ENCODE measurements at places on chromosomes 12 and 14.

DNA sequence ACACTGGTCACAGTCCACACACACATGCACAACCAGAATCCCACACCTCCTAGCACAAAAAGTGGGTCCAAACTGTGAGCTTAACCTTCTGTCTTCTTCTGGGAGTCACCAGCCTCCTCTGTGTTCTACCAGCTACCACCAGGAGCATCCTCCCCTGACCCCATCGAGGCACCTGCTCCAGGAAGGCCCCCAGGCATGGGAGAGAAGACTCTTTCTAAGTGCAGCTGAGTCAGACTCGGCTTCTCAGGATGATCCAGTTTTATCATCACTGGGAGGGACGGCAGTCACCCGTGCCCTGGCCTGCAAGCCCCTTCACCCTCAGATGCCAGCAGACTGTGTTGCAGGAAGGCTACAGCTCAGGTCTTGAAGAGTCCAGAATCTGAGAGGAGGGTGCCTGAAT, 7.9 kb upstream of the ENDOU start:
- no peak for ATAC-seq

DNA sequence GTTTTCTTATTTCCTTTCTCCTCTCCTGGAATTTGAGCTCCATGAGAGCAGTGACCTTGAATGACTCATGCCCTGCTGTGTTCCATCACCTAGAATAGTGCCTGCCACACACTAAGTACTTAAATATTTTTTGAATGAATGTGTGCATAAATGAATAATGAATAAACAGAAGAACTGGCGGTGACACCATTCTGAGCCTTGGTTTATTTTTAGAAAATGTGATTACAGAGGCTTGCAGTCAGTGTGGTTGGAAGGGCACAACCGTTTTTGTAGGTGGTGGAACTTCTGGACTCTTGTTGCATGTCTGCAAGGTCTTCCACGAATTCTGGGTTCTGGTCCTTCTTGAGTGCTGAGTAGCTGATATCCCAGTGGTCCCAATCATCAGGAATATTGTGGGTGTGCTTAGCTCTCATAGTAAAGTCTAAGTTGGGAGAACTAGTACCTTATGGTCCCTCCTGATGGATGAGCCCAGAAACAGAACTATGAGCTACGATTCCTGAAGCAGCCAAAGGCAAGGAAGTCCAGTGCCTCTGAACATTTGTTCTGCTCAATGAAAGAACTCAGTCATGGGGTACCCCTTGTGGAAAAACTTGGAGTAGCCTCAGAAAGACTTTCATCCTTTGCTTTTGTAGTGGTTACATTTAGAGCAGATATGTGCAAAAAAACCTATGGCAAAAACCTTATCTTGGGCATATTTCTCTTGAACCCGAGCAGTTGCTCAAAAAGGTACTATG, 28.8 kb upstream of the BHLHE41 start:
- peak; percentile 91 for ATAC-seq

DNA sequence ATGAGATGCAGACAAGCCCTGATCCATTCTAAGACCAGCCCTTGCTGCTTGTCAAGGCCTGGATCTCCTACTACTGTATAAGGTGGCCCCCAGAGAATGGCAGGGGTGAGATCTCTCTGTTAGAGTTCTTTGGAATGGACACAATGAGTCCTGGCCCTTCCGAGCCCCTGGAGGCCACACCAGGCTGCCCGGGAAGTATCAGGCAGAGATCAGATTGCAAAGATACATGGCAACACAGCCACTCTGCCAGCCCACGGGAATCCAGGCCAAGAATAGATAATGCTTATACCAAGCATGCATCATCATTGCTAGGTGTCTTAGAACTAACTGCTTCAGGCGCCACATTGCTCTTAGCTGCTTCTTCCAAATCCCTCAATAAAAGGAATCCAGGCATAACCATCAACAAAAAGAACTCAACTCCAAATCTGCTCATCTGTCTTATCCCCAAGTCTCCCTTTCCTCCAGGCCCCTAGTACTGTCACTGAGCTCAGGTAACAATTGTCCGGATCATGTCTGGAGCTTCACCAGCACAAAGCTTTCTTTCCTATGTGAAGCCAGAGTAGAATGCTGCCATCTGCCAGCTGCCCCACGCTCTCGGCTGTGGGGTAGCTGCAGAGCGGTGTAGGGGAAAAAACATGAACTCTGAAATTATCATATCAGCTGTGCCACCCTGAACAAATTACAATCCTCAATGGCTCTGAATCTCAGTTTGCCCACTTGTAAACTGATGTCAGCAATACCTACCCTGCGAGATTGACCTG, 5.5 kb upstream of the VASH1 start:
- ATAC-seq: peak; percentile 37

- no peak for ATAC-seq
Observed at GRCh38 chr14:100532906-100533655, 54.1 kb downstream of the BEGAIN start.

DNA sequence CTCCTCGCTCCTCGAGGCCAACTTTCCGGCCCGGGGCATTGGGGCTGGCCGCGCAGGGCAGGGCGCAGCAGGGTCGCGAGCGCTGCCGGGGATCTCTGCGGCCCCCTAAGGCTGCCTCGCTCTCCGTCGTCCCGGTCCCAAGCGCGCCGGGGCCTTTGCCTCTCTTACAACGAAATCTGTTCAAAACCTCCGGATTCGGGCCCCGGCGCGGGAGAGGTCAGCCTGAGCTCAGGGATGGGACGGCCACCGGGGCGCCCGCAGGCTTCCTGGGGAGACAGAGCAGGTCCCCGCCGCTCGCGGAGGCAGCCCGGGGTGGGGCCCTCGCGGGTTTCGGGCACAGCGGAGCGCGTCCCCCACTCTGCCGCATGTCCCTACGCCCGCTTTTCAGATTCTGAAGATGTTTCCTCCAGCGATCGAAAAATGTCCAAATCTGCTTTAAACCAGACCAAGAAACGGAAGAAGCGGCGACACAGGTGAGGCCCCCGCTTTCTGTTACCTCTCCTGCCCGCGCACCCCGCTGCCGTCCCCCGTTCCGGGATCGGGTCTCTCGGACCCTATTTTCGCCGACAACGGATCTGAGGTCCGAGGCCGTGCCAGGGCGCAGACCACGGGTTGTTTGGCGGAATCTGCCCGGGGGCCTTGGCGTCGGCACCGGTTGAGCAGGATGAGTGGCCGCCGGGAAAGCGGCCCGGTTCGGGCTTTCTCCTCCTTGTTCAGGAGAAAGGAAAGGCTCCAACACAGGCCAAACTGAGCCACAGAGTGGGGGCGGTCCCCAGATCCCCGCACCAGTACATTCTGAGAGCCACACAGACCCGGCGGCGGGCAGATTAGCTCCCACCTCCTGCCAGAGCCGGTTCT, 1.8 kb downstream of the VSX2 start:
- peak; percentile 23 for ATAC-seq

DNA sequence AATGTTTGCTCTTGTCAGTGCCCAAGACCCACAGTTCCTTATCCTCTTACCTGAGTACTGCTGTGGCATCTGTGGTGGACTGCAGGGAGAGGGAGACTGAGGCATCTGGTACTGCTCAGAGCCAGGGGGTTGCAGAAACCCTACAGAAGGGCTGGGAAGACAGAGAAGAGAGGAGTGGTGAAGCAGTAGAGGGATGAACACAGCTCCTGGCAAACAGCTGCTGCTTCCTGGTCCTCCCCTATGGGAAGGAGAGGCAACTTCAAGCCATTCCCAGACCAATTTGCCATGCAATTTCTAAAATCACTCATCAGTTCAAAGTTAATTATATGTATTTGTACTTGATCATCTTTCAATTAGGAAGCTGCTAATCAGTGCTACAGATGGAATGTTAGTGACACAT, 15.7 kb upstream of the STAC3 start:
- ATAC-seq: no peak

DNA sequence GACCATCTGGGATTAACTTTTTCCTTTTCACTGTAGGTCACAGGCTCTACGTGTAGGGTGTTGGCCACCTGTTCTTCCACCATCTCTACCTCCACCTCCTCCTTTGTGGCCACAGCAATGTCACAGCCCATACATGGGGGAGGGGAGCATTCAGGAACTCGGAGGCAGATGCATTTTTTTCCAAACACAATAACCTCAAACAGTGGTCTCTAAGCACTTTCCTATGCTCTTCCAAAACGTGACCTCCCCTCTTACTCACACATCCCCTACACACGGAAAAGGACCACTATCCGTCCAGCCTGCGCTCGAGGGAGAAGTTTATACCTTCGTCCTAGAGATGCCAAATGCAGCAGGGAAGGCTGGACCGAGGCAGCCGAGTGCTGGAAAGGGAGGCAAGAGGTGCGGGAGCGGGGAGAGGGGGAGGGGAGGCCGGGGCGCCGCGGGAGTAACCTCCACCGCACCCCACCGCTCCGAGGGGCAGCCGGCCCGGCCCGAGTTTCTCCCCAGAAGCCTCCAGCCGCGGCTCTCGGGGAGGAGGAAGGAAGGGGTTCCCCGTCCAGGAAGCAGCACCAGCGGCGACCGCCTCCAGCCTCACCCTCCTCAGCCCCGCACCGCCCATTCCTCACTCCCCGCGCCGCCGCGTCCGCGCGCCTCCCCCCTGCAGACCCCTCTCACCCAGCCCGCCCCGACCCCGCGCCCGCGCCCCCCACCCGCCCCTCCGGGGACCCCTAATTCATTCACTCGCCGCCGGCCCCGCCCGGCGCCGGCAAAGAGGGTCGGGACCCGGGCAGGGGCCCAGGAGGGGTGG, 594 bp downstream of the KRAS start:
- peak; percentile 47 for ATAC-seq

- ATAC-seq: no peak
Observed at GRCh38 chr12:47346251-47347019, 266.7 kb upstream of the AMIGO2 start.

DNA sequence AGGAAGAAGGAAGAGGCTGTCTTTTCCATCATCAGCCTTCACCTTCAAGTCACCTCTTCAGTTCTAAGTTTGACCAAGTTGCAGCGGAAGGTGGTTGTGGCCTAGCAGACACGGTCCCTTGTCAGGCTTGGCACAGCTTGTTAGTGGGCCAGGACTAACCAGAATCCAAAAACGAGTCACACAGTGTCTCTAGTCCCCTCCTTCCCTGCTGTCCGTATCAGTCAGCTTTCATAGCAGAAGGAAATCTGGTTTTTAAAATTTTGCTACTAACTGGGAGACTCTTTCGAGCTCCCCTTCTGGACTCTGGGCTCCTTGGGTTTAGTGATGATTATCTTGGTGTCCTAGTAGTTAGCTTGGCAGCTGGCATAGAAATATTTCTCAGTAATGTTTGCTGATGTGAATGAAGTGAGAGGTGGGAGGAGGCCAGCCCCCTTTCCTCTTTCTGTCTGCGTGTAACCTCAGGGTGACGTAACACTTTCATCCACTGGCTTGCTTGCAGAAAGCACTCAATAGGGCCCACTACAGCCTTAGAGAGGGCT, 3.8 kb downstream of the ETV6 start:
- ATAC-seq: no peak

- no peak for ATAC-seq
Observed at GRCh38 chr12:123475246-123475703, 17.3 kb downstream of the SNRNP35 start.

DNA sequence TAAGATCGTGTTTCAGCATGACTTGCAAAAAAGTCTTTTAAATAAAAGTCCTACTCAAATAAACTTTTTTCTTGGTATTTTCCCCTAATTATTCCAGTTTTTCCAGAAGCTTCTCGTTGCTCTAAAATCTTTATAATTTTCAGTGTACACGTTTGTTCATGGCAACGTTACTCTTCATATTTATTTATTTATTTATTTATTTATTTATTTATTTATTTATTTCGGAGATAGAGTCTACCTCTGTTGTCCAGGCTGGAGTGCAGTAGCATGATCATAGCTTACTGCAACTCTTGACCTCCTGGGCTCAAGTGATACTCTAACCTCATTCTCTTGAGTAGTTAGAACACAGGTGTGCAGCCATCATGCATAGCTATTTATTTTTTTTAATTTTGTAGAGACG, 438.3 kb upstream of the MDGA2 start:
- no peak for ATAC-seq

DNA sequence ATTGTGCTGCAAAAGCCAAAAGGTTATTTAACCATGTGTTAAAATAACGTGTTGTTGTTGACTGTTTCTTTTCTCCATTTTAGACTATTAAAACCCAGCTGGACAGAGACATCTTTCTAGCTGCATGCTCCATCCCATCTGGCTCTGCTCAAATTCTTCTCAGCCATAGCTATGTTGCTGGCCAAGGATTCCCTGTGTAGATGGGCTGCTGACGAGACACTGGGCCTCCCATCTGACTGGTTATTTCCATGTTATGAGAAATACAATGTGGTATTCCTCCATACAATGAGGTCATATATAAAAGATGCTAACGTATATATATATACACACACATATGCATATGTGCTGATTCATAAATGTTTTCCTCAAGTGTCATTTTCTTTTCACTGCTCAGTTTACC, 30.1 kb downstream of the MED13L start:
- ATAC-seq: no peak

DNA sequence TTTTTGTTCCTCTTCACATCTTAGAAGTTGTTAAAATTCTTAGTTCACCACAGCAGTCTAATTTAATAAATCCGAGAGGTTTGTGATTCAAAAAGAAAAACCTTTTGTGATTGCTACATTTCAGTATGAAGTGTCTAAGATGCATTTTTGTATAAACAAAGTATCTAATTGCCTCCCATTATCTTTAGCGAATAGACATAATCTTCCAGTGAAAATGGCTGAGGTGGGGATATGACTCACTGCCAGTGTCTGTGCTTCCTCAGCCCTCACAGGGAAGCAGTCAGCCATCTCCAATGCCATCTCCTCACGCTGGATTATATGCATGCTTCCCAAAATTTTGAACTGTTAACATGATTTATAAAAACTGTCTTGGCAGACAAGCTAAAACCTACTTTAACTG, 7.6 kb downstream of the GCH1 start:
- ATAC-seq: peak; percentile 90

DNA sequence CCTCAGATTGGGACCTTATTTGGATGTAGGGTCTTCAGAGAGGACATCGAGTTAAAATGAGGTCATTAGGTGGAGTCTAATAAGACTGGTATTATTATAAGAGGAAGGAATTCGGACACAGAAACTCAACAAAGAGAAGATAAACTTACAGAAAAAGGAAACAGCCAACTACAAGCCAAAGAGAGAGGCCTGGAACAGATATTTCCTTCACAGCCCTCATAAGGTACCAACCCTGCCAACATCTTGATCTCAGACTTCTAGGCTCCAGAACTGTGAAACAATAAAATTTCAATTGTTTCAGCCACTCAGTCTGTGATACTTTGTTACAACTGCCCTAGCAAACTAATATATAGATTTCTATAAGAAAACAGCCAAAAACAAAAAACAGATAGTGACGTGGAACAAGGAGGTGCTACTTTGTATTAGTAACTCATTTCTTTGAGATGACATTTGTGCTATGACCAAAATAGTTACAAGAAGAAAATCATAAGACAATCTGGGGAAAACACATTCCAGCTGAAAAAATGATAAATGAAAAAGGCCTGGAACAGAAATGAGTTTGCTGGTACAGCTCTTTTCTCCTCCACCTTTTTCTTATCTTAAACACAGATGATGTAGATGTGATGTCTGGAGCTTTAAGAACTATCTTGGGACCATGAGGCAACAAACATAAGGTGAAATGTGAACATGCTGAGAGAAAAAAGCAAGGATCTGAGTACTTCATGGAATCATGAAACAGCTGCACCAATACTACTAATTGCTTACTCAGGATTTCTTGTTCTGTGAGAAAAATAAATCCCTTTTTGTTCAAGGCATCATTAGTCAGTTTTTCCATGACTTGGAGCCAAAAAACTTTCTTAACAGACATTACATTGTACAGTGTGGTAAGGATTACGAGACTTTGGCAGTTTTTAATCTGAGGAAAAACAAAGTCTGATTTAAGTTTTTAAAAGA, 243.2 kb downstream of the ANO6 start:
- ATAC-seq: no peak

GRCh38 chr12:105025890-105026289, 39.8 kb downstream of the NOPCHAP1 start:
- no peak for ATAC-seq

- no peak for ATAC-seq
Observed at GRCh38 chr12:12468575-12468974, 94.1 kb downstream of the DUSP16 start.

Data from SK-N-SH treated with all-trans-retinoic acid at 6 μM for 48 hours (cell line).